ENCODE measurements at places on chromosomes 5 and 9.

DNA sequence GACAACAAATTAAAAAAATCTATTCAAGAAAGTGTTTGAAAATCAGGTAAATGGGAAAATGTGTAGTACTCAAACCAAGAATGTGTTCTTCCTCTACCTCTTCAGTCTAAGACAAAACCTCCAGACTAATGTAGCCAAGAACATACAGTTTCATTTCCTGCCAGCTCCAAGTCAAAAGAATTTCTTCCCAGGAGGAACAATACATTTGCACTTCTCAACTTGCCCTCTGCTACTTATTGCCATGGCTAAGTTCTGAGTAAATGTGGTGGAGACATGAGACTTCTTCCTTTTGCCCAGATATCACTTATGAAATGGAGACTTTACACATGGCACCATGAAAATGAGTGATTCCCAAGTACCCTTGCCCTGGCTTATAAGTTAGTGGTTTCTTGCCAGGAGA, 2112.2 kb upstream of the C9orf72 start:
- DNase-seq = no peak

DNA sequence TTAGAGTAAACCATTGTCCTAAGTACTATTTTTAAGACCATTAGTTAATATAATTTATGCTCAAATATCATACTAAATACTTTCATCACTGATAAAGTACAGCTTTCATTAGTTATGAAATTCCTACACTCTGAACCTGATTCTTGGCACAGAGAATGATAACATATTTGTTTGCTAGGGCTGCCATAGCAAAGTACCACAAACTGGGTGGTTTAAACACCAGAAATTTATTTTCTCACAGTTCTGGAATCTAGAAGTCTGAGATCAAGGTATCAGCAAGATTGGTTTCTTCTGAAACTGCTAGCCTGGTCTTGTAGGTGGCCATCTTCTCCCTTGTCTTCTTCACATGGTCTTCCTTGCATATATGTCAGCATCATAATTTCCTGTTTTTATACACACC, 608.4 kb downstream of the TLE1 start:
- no peak for DNase-seq

DNA sequence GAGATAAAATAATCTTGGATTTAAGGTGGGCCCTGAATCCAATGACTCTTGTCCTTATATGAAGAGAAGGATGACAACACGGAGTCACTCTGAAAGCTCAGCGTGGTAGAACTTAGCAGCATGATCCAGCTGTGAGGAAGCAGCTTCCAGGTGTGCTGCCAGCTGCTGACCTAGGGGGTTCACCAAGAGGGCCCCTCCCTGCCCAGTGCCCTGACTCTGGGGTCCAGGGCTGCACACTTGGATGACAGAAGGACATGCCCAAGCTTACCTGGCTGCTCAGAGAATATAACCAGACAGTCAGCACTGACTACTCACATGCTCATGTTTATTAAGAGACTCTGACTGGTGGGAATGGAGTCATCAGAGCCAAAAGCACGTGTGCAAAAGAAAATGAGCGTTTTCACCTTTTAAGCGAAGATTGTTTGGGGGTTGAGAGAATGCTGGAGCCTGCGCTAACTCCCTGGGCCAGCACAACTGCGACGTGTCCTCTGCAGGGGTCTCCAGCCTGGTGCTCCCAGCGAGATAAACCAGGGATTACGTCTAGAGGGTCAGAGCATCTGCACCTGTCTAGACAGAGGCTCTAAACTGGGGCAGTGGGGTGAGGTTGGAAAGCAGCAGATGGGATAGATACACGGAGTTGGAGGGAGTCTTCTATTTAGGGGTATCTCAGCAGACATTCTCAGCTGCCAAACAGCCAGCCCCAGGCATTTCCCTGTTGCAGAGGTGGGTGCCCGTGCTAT, 41.3 kb downstream of the ROPN1L start:
- no peak for DNase-seq

- DNase-seq = no peak
Observed at GRCh38 chr5:161283296-161283695, 263.2 kb downstream of the GABRB2 start.

- DNase-seq = no peak
Observed at GRCh38 chr9:4967523-4967922, 17.5 kb upstream of the JAK2 start.

Data from left ventricle myocardium inferior (tissue), 1 donor.